ENCODE measurements at places on chromosomes 1 and 21. TPM values are rescaled to one million over a fixed set of nuclear protein-coding genes. Genes with fewer than 3 reads are reported as not detected.

AGBL4 gene
- not detected for total RNA-seq

ZNF683 gene
- total RNA-seq = not detected

BRDT gene
- not detected for total RNA-seq

CFAP74 gene
- not detected for total RNA-seq

FAM177B gene
- not detected for total RNA-seq

RSPO1 gene
- total RNA-seq = not detected

CFAP57 gene
- total RNA-seq = not detected

DYNLT5 gene
- not detected for total RNA-seq

CA6 gene
- total RNA-seq = 0.55 TPM

PROX1 gene
- not detected for total RNA-seq

MACF1 gene
- total RNA-seq = 424 TPM

SH2D5 gene
- total RNA-seq = 0.07 TPM

ADAM30 gene
- not detected for total RNA-seq

HAO2 gene
- total RNA-seq = not detected

SYT11 gene
- 22.2 TPM for total RNA-seq

RAB42 gene
- 0.14 TPM for total RNA-seq

EFNA3 gene
- 2.3 TPM for total RNA-seq

VCAM1 gene
- not detected for total RNA-seq

ITLN2 gene
- not detected for total RNA-seq

MEX3A gene
- total RNA-seq = 0.20 TPM

SYPL2 gene
- total RNA-seq = not detected

SYCP1 gene
- not detected for total RNA-seq

ATP5PF gene
- total RNA-seq = 142 TPM

LIN28A gene
- not detected for total RNA-seq

STK40 gene
- total RNA-seq = 48.7 TPM

CCDC30 gene
- 2.2 TPM for total RNA-seq

LUZP1 gene
- total RNA-seq = 20.3 TPM

NECAP2 gene
- 110 TPM for total RNA-seq

RHCE gene
- 0.41 TPM for total RNA-seq

TP73 gene
- total RNA-seq = 2.7 TPM

CATSPERE gene
- total RNA-seq = 0.50 TPM

FCRL6 gene
- total RNA-seq = 0.25 TPM

EXO1 gene
- total RNA-seq = 39.5 TPM

DIO1 gene
- not detected for total RNA-seq

RNF11 gene
- 40.1 TPM for total RNA-seq

FAM167B gene
- total RNA-seq = 0.52 TPM

SPATA46 gene
- not detected for total RNA-seq

UBL4B gene
- not detected for total RNA-seq

CNIH4 gene
- 42.4 TPM for total RNA-seq
